ENCODE measurements at places on chromosomes 1 and 21.

GRCh38 chr1:27038020-27038419 is 25.4 kb upstream of the TENT5B start:
- no peak for DNase-seq

- DNase-seq = no peak
Measured at GRCh38 chr1:180922631-180923015, 9.9 kb downstream of the KIAA1614 start.

- DNase-seq = no peak
Measured at GRCh38 chr21:42590431-42591131, 62.8 kb upstream of the PDE9A start.

- DNase-seq = no peak
Measured at GRCh38 chr1:209318181-209319056, 265.1 kb upstream of the CAMK1G start.

DNA sequence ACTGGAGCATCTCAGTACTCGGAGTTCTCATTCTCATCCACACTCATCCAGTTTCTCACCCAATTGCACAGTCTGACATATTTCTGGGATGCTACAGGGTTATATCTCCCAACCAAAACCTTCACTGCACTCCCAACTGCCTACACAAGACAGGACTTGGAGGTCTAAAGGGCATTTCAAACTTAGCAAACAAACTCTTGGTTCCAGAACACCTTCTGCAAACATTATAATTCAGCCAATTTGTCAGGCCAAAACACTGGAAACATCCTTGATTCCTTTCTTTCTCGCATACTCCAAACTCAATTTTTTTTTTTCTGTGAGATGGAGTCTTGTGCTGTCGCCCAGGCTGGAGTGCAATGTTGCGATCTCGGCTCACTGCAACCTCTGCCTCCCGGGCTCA is 7.9 kb downstream of the SLAMF1 start:
- DNase-seq = no peak

DNA sequence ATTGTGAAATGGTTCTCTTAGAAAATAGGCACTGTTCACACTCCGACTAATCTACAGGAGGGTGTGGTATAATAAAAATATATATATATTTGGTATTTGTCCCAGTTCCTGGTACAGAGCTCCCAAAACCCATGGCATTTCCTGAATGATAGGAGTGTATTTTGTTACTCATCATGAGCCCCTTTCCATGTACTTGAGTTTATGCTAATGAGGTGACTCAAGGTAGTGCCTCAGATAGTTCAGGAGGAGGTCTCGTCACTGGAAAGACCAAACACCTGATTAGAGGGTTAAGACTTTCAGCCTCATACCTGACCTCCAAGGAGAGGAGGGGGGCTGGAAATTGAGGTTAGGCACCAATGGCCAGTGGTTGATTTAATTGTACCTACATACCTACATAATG is 57.9 kb downstream of the TTC3 start:
- no peak for DNase-seq

DNA sequence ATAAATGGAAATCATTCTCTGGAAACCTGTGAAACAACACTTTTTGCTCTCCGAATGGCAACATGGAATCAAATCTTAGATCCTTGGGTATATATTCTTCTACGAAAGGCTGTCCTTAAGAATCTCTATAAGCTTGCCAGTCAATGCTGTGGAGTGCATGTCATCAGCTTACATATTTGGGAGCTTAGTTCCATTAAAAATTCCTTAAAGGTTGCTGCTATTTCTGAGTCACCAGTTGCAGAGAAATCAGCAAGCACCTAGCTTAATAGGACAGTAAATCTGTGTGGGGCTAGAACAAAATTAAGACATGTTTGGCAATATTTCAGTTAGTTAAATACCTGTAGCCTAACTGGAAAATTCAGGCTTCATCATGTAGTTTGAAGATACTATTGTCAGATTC is 45.7 kb downstream of the PTGFR start:
- DNase-seq = no peak

- DNase-seq = no peak
Measured at GRCh38 chr1:31637915-31638673, 6.6 kb downstream of the PEF1 start.

GRCh38 chr1:1206376-1206965 is at the start of gene TNFRSF18:
Gene TNFRSF18 (minus strand): TSS chr1:1206592. CDS start chr1:1206571, 21 bp downstream.
- DNase-seq = peak; percentile 53

GRCh38 chr1:232873931-232874330 is 68.7 kb downstream of the MAP10 start:
- no peak for DNase-seq

DNA sequence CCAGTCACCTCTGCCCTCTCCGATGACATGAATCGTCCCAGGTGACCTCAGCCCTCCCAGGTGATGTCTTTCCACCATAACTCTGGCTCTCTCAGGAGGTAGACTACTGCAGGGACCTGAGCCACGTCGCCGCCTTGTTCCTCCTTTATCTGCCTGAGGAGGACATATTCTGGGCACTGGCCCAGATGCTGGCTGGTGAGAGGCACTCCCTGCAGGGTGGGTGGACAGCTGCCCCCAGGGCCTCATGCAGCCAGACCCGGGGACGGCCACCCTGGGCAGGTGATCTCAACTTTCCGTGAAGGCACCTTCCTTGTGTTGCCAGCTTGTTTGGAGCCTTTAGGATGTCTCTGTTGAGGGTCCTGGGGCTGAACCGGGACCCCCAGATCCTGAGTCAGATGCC is 13.9 kb upstream of the ZBTB17 start:
- DNase-seq = no peak

DNA sequence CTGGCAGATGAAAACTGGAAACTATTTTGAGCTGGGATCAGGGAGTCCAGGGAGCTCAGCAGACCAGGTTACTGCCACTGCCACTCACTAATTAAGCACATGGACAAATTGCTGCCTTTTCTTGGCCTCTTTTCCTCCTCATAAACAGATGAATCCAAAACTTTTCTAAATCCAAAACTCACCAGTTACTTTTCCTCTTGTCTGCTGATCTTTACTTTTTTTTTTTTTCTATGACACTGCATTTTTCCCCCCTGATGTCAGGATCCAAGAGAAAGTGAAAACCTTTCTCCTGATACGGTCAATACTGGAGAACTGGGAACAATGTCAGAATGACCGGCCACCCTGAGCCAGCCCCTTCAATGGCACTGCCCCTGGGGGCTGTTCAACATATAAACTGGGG is 405.8 kb downstream of the DUSP10 start:
- no peak for DNase-seq

DNA sequence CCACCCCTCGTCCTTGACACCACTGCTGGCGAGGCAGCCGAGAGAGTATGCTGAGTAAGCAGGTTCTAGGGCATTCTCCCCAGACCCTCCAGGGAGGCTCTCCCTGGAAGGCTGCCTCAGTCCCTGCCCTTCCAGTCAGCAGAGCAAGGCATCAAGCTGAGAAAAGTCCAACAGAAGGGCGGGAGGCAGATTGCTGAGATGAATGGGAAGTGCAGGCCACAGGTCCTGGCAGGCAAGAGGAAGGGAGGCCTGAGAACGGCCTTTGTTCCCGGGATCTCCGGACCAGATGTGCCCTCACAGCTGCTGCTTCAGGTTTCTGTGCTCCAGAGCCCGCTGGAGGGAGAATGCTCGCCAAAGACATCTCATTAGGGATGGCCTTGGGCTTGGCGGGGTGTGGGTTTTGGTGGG is 270.0 kb upstream of the VAMP3 start:
- peak; percentile 28 for DNase-seq

GRCh38 chr1:94156096-94156625 is 35.2 kb upstream of the ABCA4 start:
- no peak for DNase-seq

DNA sequence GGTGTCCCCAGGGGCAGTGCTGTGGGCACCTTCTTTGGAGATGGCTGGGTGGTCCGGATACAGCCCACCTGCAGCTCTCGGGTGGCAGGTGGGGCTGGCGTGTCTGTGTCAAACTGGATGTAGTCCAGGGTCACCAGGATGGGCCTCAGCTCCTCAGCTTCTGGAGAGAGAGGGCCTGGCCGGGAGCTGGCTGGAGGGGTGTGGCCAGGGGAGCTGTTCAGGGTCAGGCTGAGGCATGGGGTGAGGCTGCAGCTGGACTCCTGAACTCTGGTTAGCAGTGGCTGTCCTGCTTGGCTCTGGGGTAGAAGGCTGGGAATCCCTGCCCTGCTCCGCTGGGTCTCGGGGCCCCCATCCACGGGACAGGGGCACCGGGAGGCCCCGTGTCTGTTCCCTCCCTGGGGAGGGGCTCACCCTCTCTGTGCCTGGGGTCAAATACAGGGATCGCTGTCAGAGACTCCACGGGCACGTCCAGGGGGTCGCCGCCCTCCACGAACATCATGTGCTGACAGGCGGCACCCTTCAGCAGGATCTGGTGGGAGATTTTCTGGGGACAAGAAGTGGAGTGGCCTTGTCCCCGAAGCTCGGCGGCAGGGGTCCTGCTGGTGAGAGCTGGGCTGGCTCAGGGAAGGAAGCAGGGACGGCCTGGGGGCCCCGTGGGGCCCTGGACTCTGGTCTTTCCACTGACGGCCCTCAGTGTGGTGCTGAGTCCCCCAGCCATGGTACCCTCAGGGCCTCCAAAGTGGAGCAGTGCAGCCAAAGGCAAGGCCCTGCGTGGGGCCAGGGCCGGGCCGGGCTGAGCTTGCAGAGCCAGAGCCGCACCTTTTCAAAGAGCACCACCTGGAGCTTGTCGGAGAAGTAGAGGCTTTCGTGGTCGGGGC is 4.1 kb upstream of the TMEM52 start:
- DNase-seq = no peak

- DNase-seq = no peak
Measured at GRCh38 chr1:32249831-32250525, 1.1 kb upstream of the LCK start.

DNA sequence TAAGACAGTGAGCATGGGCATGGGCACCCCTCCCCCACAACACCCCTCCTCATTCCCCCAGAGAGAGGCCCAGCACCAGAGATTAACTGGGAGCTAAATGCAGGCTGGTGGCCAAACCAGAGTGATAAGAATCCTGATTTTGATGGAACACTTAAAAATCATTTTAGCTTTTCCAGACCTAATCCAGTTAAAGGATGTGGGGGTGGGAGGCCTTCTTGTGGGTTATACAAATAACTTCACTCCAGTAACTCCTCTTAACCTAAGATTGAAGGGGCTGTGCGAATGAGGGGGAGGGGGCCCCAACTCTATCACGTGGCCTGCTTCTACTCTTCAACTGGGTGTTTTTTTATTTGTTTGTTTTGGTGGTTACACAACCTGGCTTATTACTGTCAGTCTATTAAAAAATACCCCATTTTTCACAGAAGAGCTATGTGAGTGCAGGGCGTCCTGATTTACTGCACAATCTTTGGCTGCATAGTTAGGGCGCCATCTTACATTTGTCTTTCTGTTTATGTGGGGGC is 398.1 kb upstream of the LYPLAL1 start:
- DNase-seq = no peak

Data from DMS79 treated with DMSO at 0.1 percent for 48 hours (cell line).